Activated naive CD8-positive, alpha-beta T cell treated with anti-CD3 and anti-CD28 coated beads for 36 hours (primary cell): ENCODE measurements at places on chromosomes 7 and 10.

DNA sequence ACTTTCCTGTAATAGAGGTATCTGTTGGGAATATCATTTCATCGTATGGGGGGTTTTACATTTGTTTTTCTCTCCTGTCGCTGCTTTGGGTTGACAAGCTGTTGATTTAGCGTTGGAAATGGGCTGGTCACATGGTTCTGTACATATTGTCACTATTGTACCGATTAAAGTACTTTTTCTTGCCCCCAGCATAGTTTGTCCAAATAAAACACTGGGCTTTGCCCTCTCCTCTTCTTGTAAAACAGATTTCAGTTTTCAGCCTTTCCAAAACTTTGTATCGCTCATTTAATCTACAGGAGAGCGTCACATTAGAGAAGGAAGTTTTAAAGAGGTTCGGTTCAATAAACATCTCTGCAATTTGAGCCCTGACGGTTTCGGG lies 4.0 kb downstream of the BMI1 start:
- no peak for DNase-seq

DNA sequence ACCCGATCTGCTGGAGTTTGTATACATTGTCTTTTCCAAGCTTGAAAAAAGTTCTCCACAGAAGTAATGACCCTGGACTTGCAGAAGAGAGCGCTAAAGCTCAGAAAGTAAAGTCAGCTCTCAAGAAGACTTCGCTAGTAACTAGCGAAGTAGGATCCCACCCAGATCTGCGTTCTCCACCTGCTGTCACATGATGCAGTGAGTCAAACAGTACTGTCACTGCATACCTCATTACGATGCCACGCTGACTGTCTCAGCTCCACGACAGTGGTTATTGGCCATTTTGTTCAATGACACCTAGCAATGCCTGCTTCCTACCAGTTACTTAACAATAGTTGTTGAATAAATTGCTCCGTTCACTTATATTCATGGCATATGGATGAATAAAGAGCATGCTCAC lies 29.7 kb upstream of the SEC61G start:
- peak; percentile 20 for DNase-seq

- DNase-seq, result no peak
Observed at GRCh38 chr7:5709347-5709950, 72.0 kb downstream of the RNF216 start.

- no peak for DNase-seq
Observed at GRCh38 chr10:95482501-95483233, 78.5 kb downstream of the SORBS1 start.

DNA sequence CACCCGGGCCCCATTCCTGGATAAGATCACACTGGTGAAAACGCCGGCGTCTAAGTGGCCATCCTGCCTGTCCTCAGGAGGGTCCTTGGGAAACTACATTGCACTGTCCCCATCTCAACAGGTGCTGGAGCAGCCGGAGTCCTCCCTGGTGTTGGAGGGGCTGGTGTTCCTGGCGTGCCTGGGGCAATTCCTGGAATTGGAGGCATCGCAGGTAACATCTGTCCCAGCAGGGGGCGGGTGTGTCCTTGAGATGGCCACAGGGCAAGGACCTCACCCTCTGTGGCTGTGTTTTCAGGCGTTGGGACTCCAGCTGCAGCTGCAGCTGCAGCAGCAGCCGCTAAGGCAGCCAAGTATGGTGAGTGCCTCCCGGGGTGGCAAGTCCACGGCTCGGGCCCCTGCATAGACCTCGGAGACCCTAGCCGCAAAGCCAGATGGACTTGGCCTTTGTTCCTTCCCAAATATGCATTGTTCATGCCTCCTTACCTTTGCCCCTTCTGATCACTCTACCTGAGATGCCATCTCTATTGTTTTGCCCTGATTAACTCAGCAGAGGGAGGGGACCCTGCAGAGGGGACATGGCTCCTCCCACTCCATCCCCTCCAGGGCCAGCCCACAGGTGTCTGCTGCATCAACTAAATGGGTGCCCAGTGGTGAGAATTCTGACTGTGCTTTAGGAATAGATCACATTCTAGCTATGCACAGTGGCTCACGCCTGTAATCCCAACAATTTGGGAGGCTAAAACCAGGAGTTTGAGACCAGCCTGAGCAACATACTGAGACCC lies 23.8 kb downstream of the ELN start:
- DNase-seq, result no peak

GRCh38 chr7:12646139-12646538 lies 41.3 kb upstream of the ARL4A start:
- DNase-seq, result no peak

DNA sequence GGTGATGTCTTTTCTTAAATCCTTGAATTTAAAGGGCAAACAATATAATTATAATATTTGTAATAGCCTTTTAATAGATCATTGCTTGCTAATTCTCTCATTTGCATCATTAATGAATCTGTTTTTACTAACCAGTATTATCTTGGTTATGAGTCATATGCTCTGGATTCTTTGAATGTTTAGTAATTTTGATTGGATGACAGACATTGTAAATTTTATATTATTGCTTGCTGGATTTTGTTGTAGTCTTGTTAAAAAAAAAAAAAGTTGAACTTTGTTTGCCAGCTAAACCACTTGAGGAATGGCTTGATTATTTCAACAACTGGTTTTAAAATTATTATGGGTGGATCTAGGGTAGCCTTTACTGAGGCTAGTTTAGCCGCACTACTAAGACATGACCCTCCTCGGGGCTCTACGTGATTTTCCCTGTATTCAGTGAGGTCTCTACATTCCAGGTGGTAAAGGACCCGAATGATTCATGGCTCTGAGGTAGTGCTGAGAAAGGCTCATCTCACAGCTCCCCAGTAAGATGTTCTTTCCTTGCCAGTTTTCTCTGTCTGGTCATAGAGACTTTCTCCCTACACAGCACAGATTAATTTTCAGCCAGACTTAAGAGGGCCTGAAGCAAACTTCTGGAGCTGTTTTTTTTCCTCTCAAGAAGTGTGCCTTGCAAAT lies 8.5 kb downstream of the C10orf90 start:
- DNase-seq, result no peak

DNA sequence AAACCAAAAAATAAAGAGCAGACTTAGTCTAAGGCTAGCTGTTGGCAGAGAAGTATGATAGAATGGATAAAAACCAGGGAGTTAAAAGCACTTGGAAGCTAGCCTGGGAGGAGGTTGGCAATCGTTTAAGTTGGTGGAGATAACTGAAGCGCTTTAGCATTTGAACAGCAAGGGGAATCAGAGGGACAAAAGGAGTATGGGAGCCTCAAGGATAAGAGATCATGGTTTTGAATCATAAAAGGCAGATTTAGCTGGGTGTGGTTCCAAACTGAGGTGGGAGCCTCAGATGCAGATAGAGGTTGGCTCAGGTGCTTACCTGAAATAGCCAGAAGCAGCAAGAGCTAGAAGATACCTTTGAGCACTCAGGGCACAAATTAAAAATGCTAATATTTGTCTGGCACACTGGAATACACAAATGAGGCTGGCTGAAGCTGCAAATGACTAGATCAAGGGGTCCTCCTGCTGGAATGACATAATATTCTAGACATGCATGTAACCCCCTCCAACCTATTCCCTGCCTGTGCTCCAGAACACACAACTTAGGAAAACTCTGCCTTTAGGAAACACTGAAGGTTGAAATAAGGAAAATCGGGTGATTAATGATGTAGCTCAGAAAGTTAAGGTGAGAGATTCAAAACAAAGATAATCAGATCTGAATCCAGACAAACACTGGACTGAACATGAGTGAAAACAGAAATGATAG lies 372.3 kb upstream of the LRRN3 start:
- DNase-seq, result no peak

- DNase-seq, result no peak
Observed at GRCh38 chr7:151843181-151843580, 33.7 kb downstream of the PRKAG2 start.

DNA sequence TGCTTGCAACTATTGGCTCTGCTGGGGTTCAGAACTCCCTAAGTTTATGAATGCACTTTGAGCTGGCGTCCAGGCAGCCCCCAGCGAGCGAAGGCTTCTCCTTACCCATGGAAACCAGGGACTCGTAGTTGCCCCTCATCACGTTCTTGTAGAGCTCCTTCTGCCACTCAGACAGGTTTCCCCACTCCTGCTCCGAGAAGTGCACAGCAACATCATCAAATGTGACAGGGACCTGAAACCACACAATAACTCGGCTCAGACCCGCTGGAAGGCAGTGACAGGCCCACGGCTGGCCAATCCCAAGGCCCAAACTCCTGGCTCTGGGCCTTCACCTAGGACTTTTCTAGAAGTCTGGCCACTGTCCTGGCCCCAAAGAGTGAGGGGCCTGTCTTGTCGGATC lies 6.9 kb downstream of the ZNF777 start:
- no peak for DNase-seq

- DNase-seq, result no peak
Observed at GRCh38 chr7:43895847-43896415, 10.5 kb downstream of the URGCP start.

DNA sequence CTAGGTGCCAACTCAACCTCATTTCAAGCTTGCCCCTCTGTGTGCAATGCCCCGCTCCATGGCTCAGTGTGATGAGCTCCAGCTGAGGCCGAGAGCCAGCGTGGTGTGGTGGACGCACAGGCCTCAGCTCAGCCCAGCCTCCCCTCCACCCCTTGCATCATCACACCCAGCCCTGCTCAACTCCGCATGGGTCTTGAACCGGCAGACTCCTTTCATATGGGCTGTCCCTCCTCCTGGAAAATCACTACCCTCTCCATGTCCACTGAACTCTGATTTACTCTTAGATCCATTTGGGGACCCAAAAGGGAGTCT lies 16.6 kb upstream of the SLC18A3 start:
- DNase-seq, result no peak

GRCh38 chr7:602341-603141 lies 82.9 kb upstream of the PDGFA start:
- DNase-seq, result peak; percentile 57

GRCh38 chr10:49768329-49768728 lies 6.2 kb upstream of the OGDHL start:
- DNase-seq, result no peak

- no peak for DNase-seq
Observed at GRCh38 chr7:92253251-92253650, 7.5 kb downstream of the ANKIB1 start.

- DNase-seq, result no peak
Observed at GRCh38 chr7:68256295-68256694, 1259.7 kb downstream of the TYW1 start.

DNA sequence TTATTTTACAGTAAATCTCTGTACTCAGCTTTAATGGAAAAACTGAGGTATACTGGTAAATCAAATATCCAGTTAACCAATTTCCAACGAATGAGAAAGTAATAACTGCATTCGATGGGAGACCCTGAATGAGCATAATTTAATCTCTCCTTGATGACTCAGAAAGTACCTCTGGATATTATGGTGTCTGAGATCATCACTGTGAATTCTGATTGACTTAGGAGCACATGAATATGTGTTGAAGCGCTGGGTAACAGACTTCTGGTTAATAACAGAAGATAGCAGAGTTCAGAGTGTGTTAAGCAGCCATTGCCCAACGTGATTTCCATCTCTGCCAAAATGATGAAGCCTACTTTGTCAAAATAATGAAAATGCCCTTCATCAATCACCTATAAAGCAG lies 116.6 kb downstream of the NRP1 start:
- no peak for DNase-seq

- DNase-seq, result no peak
Observed at GRCh38 chr7:8212638-8213037, 49.3 kb downstream of the ICA1 start.
